ENCODE measurements at places on chromosomes 4 and X. TPM values are rescaled to one million over a fixed set of nuclear protein-coding genes. Genes with fewer than 3 reads are reported as not detected.

MAGEA12 gene
- polyA plus RNA-seq: not detected

GAK gene
- polyA plus RNA-seq: 82.3 TPM

ATP2B3 gene
- polyA plus RNA-seq: not detected

NR0B1 gene
- not detected for polyA plus RNA-seq

TMEM35A gene
- 0.39 TPM for polyA plus RNA-seq

JCHAIN gene
- 5.4 TPM for polyA plus RNA-seq

CT45A1 gene
- polyA plus RNA-seq: not detected

TGIF2LX gene
- polyA plus RNA-seq: not detected

GAGE12J gene
- not detected for polyA plus RNA-seq

C1QTNF7 gene
- polyA plus RNA-seq: 0.85 TPM

VCX gene
- polyA plus RNA-seq: 0.29 TPM

DRP2 gene
- 0.06 TPM for polyA plus RNA-seq

PLAC1 gene
- not detected for polyA plus RNA-seq

NSUN7 gene
- 2.5 TPM for polyA plus RNA-seq

PCDH11X gene
- under 0.01 TPM for polyA plus RNA-seq

XG gene
- 12.6 TPM for polyA plus RNA-seq

SFRP2 gene
- polyA plus RNA-seq: 16.4 TPM

Data from esophagus (tissue), 2 donors.